ENCODE measurements at places on chromosomes 12 and 14.

DNA sequence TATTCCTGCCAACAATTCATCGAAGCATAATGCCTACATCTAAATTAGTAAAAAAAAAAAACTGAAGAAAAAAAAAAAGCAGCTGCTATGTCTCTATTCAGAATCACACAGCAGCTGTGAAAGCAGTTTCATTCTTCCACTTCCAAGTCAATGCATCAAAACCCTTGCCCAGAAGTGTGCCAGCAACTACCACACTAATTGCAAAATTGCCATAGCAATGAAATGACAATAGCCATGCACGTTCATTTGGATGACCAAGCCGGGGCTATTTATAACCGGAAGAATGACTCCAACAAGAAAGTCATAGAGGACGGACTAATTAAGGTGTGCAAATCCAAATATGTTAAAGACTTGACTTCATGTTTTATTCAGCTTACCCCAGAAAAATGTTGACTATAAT, 42.5 kb downstream of the SLC2A13 start:
- DNase-seq, result no peak

DNA sequence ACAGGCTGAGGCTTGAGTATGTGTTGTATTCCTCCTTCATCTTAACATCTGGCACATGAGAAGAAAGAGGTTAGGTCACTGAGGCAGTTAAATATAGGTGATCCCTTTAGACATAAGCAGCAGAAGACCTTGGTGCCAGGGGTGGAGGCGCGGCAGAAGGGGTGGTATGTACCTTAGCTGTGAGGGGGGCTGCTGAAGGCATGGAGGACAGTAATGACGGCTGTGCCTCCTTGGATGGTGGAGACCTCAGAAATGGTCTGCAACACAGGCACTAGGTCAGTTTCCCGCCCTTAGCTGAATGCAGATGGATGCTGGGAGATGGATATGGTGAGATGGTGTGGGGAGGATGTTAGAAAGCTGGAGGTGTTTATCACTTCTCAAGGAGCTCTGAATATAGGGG, 1.5 kb upstream of the PNMA1 start:
- no peak for DNase-seq

DNA sequence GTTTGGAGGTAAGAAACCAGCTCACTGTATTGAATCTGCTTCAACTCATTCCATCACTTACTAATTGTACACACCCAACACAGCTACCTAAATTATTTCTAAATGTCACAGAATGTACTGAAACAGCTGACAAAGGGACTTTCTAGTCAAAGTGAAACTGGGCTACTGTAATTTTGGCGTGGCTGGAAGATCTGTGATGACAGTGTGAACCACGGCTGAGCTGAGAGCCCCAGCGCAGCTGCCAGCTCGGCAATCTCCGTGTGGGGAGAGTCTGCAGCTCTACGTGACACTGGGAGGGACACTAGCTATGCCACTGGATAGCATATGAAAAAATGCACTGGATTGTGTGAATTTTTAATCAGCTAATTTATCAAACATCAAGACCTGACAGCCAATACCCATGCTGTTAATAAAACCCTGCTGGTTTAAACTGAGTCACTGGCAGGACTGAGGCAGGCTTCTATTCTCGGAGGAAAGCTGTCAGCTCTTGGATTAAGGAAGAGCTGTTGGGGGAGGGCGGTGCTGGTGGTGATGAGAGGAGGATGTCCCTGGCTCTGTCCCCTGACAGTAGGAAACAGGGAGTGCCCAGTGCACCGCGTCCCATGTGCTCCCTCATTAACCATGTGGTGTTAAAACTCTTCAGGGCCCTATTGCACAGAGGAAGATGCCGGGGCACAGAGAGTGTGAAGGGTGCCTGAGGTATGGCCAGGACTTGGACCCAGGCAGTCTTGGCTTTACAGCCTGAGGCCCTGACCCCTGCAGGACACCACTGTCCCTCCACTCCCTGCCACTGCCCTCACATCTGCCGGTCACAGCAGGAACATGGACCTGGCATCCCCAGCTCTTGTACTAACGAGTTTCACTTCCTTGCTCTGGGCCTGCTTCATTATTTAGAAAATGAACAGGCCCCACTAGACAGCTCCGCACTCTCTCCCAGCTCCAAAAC, 13.3 kb downstream of the SLC15A4 start:
- no peak for DNase-seq

DNA sequence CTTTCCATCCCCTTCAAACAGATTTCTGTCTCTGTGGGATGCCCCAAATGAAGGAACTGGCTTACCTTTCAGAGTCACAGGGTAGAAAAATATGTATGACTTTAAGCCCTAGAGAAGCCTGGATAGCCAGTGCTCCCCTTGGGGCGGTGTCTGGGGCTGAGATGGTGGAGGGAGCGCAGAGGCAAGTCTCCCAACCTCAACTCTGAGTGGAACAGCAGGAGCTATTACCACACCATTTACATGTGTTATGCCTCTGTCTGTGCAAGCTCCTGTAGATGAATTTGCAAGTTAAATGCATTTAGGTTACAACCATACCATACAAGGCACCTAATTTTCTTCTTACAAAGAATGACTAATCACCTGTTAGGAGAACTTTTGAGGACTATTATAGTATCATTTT, 50.4 kb upstream of the CLMN start:
- no peak for DNase-seq

DNA sequence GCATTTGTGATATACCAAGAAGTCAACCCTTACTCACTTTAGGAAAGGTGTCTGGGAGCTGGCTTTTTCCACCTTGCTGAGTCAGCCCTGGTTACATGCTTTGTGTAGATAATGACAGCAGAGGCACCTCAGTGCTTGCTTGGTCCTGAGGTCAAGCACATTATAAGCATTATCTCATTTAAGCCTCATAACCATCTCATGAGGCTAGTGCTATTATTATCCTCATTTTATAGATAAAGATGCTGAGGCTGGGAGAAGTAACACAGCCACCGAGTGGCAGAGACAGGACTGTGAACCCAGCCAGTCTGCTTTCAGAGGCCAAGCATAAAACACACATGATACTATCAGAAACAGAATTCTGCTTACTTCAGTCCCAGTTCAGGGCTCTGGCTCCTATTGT, 29.4 kb downstream of the MAX start:
- DNase-seq, result no peak

DNA sequence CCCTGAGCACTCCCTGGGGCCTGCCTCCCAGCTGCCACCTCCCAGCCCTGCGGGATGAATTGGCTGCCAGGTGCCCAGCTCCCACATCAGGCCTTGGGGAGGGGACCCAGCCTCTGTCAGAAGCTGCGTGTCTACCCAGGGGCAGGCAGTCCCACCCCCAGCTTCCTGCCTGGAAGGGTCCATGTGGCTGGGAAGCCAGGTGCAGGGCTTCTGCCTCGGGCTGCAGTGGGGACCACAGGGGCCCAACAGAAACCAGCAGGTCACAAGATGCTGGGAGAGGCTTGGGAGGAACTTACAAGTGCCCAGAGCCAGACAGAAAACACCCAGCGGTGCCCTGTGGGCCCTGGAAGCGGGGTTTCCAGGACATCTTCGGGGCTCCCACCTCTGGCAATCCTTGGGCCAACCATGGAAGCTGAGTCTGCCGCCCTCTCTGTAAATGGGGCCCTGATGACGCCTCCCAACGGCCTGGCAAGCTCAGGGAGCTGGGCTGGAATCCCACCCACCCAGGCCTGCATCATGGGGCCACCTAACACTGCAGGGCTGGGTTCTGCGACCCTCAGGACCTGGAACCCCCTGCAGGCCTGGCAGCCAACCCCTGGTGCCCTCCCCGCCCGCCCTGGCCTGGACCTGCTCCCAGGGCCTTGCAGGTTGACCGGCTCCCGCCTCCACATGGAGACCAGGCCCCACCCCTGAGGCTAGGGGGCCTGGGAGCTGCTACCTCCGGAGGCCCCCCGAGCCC, 36.6 kb downstream of the CCNK start:
- no peak for DNase-seq

Measured in NCI-H1092 (cell line).